ENCODE measurements at places on chromosomes 5 and 9. TPM values are rescaled to one million over a fixed set of nuclear protein-coding genes. Genes with fewer than 3 reads are reported as not detected.

The QRFP gene
- total RNA-seq: not detected

The SKP1 gene
- 587 TPM for total RNA-seq

The NPDC1 gene
- 73.0 TPM for total RNA-seq

The NIPAL4 gene
- 14.1 TPM for total RNA-seq

The ALDH1A1 gene
- 5,109 TPM for total RNA-seq

The FOXD4L5 gene
- total RNA-seq: 0.11 TPM

The ANKRD18B gene
- total RNA-seq: 4.2 TPM

The SMIM32 gene
- total RNA-seq: not detected

All from A549 treated with ZK216348 at 1 μM for 4 hours (cell line).